ENCODE measurements at places on chromosomes 4 and X.

DNA sequence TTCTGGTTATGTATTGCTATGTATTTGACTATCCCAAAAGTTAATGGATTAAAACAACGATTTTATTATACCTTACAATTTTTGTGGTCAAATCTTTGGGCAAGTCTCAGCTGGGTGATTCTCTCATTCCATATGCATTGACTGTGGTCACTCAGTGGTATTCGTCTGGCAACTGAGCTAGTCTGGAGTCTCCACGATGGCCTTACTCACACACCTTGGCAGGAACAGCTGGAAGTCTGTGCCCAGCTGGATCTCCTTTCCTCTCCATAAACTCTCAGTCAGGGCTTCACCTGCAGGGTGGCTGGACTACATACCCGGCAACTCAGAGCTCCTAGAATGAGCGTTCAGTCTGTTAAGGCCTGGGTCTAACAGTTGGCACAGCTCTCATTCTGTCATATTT lies 141.1 kb upstream of the WDFY3 start:
- no peak for DNase-seq

- DNase-seq: no peak
Measured at GRCh38 chr4:16449406-16449805, 223.1 kb upstream of the TAPT1 start.

DNA sequence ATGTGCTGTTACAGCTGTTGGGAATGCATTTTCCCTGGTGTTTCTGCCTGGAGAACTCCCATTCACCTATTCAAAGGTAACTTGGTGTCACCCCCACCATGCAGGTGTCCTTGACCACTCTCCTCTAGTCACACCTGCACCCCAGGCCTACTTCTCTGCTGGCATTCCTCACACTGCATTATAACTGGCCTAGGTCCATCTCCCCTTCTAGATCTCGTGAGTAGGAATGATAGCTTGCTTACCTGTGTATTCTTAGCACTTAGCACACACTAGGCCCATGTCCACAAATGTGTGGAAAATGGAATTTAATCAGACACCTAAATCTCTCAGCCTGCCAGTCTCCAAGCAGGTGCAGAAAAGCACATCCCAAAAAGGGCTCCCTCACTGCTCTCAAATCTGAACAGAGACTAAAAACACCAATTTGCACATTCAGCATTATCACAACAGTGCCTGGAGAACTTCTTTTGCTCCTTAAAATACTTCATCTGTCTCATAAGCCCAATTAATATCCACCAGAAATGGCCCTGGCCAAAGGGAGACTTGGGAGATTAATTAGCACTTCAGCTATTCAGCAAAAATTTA lies 18.3 kb downstream of the SCD5 start:
- no peak for DNase-seq

DNA sequence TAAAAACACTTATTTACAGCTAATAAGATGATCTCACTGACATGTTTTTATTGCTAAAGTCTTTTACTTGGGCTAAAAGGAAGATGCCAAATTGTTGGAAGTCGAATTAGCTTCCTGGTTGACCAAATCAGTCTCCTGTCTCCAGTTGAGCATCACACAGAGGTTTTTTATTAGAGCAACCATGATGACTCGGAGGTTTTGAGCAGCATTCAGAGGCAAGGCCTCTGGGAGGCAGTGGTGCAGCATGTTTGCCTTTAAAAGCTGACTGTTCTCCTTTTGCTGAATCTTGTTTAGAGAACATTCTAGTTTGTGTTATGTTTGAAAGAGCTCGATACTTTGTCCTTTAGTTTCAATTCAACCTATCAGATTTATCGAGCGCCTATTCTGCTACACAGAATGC lies 2.1 kb downstream of the UCHL1 start:
- no peak for DNase-seq

GRCh38 chr4:95095348-95095974 lies 337.7 kb downstream of the BMPR1B start:
- DNase-seq: no peak

- DNase-seq: peak; percentile 61
Measured at GRCh38 chrX:71103110-71103983, 3.2 kb downstream of the CXorf65 start.

DNA sequence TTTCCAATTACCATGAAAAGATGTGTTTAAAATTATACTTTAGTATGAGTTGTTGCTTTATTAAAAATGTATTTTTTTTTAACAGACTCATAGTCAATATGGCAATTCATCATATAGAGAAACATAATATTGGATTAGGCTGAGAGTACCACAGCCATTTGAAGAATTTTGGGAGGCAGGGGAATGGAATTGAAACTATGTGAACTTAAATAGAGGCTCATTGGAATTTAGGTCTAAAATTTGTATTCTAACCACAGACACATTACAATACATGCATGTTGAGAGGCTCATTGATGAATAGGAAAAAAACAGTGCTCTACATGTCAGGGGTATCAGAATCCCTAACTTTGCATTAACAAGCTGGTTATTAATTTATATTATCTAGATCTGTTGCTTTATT lies 269.6 kb downstream of the DKK2 start:
- no peak for DNase-seq

GRCh38 chr4:116066711-116067245 lies 953.4 kb upstream of the NDST4 start:
- DNase-seq: no peak

GRCh38 chrX:105462186-105462585 lies 241.7 kb upstream of the TEX13A start:
- DNase-seq: no peak

DNA sequence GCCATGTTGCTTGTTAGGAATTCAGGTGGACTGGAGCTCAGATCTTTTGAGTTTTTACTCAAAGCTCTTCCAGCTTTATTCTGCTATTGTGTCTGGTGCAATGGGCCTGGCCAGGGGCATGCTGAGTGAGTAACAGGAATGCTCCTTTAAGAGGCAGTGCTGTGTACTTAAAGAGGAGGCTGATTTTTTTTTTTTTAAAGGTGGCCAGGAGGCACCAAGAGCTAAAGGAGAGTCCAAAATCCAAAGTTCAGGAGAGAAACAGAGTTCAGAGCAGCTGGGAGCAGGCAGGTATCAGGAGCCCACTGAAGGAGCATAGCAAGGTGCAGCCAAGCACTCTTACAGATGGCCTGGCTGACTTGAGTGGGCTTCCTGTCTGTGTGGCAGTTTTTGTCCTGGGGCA lies 178.7 kb downstream of the FMR1NB start:
- DNase-seq: no peak

DNA sequence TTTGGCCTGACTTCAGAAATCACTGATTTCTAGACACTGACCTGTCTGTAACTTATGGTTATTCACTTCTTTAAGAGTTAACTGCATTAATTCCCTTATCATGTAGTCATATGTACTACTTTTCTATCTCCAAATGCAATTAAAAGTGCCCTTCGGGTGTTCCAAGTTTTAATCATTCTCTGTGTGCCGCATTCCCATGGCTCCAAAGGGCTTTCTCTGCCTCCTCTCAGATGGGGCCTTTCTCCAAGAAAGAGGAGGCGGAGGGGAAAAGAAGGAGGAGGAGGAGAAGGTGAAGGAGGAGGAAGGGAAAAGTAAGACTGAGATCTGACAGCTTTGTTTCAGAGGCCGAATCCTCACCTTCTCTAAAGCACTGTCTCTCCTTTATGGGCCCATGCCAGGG lies 325.8 kb downstream of the LDB2 start:
- DNase-seq: no peak

- no peak for DNase-seq
Measured at GRCh38 chr4:174324236-174324635, 40.5 kb downstream of the CEP44 start.

- DNase-seq: no peak
Measured at GRCh38 chr4:146465628-146466027, 56.1 kb downstream of the SLC10A7 start.

DNA sequence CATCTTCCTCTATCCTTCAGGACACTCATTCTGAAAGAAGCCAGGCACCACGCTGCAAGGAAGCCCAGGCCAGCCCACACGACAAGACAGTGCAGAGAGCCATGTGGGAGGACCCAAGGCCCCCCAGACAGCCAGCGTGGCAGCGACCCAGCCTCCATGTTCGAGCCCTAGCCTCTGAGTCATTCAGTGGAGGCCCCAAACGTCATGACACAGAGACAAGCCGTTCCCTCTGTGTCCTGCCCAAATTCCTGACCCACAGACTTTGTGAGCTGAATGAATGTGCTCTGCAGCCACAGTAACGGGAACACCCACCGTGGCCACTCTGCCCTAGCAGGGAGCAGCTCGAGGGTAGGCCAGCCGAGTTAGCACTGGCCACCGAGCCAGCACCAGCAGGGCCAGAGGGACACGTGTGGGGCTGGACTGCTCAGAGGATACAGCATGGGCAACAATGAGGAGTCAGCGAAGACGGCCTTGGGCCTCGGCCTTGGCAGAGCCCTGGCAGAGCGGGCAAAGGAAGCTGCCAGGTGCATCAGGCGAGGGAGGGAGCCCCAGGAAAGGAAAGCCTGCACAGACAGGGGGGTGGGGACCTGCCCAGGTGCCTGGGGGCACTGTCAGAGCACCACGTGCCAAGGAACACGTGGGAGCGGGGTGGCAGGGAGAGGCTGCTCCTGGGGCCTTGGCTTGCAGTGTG lies 8.6 kb downstream of the BLOC1S4 start:
- no peak for DNase-seq

DNA sequence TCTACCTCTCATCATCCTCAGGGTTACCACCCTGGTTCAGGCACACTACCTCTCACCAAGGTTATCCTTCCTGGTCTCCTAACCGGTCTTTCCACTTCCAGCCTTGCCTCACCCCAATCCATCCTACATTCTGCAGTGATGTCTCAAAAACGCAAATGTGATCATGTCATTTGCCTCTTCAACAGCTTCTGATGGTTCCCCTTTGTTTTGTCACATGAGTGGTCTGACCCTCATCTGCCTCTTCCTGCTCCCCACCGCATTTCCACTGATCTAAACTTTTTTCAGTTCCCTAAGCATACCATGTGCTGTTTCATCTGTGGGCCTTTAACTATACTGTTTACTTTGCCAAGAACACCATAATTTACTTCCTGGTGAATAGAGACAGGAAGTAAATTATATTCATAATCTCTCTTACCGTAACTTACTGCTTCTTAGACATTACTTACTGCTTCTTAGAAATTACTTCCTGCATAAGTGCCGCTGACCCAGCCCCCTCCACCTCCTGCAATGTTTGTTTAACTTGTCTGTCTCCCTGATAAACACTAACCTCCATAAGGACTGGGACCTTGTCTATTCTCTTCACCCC lies 27.1 kb upstream of the NSUN7 start:
- peak; percentile 39 for DNase-seq

GRCh38 chr4:174579421-174579820 lies 57.1 kb upstream of the HPGD start:
- no peak for DNase-seq

DNA sequence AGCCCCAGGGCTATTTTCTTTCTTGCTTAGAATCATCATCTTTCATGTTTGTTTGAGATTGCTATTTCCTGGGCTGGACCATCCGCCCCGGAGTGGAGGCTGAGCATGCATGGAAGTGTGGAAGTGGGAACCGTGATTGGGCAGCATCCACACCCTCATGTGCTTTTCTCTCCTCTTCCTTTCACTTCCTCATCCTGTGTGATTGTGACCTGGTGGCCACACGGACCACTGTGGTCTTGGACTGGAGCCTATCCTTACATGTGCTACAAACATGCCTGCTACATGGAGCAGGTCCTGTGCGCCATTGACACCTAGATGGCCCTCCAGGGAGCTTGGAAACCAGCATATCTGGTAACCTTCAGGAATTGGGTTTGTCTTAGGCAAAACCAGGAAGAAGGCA lies 175.9 kb upstream of the LCORL start:
- DNase-seq: no peak

- no peak for DNase-seq
Measured at GRCh38 chr4:30600246-30601017, 119.7 kb upstream of the PCDH7 start.

DNA sequence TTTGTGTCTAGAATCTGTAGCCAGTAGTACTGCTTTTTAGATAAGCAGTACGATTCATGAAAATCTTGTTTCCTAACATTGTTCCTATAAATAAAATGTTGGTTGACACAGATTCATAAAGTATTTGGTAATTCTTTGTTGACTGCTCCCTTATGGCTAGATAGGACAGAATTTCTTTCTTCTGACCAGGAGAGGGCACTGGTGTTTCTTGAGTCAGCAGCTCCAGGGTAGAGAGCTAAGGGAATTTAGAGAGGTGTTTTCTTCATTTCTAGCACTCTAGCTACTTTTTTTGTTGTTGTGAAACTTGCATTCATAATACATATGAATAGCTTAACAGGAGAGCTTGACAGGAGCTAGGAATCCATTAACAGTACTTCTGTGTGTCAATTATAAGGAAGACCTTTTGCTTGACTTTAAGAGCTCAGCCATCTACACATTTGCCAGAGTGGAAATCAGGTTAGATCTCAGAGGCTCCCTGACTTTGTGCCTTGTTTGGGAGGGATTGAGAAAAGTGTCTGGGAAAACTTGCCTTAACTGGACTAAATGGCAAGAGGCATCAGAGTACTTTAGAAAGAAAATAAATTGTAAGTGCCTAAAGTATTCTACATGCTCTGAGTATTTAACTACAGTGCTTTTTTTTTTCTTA lies 756.1 kb downstream of the SH3BGRL start:
- no peak for DNase-seq

GRCh38 chrX:46819136-46819535 lies 17.7 kb upstream of the RP2 start:
- no peak for DNase-seq

- DNase-seq: no peak
Measured at GRCh38 chrX:44305921-44306320, 37.6 kb downstream of the EFHC2 start.

- DNase-seq: no peak
Measured at GRCh38 chr4:65656008-65656407, 14.3 kb downstream of the EPHA5 start.

DNA sequence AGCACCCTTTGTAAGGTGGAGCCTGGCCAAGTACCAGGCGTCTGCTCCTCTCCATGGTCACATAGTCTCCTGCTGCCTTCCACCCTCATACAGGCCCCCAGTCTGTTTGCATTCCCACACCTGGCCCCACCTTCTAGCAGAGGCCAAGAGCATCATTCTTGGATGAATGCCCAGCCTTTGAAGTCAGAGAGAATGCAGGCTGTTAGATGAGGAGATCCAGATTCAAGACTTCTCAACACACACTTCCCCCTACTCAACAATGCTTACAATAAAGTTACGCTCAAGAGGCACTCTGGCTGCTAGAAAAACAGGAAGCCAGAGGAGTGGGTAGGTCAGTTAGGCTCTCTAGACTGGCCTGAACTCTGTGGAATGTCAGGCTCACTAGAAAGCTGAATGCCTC lies 43.3 kb downstream of the SHROOM4 start:
- no peak for DNase-seq

All from activated CD4-positive, alpha-beta T cell treated with anti-CD3 and anti-CD28 coated beads, Interleukin-2, amount 10 ng/mL, durations not matched to agents 7 days and 5 days (primary cell).